ENCODE measurements at places on chromosomes 3 and 15.

GRCh38 chr15:29952225-29952624 is 130.0 kb upstream of the TJP1 start:
- DNase-seq, result no peak

DNA sequence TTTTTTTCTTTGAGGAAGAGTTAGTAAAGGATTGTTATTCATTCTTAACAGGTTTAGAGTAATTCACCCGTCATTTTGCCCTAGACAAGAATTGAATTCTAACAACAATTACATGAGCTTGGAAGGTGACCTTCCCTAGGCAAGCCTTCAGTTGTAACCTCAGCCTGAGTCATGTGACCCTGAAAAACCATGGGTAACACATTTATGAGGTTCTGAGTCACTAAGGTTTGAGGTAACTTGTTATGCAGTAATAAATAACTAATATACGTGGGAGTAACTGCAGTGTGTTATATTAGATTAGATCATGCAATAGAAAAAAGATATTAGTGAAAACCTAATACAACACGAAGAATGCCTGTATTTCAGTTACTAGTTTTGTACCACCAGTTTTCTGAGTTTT is 237.6 kb upstream of the NDN start:
- DNase-seq, result no peak

DNA sequence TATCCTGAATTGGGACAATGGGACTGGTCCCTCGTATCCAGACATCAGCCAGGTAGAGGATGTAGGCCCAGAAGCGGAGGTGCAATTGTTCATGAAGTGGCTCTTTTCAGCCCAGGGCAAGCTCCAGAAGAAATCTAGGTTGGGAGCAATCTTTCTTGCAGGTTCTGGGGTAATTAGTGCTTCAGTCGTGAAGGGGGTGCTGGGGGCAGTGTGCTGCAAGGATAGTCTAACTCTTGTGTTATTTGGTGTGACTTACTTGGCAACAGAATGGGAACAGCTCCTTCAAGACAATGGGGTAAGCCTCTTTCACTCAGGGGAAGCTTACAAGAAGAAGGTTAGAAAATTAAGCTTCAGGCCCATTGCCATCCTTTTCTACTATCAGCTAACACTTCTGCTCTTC is 273.0 kb downstream of the DIPK2A start:
- no peak for DNase-seq

DNA sequence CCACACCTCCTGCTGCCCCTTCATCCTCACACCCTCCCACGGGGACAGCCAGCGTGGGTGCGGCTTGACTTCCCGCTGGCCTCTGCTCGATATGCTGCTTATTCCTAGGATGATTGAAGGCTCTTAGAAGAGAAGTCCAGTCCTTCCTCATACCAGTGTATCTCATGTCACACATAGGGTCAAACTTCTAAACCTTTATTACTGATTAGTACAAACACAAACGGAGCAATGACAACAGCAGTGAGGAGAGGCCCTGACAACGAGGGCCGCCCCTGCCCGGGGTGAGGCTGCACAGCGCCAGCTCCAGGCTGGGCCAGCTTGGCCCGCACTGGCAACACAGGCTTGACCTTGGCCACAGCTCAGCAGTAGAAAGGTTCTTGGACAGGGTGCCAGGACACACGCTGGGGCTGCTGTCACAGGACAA is 3.7 kb downstream of the CIB1 start:
- DNase-seq, result no peak

All from stimulated activated CD4-positive, alpha-beta T cell treated with anti-CD3 and anti-CD28 coated beads, Interleukin-15, amount 100 ng/mL, for 1 hour (primary cell).